NCI-H1105 (cell line): ENCODE measurements at places on chromosomes 5 and 9.

- no peak for DNase-seq
Measured at GRCh38 chr9:126671381-126671831, 57.7 kb downstream of the LMX1B start.

- DNase-seq = no peak
Measured at GRCh38 chr9:133163504-133164172, at the start of gene GBGT1. Gene GBGT1, minus strand, starts transcription at chr9:133163914. Its CDS starts 1,502 bp downstream, at chr9:133162412.

GRCh38 chr9:119280740-119281485 lies 88.3 kb downstream of the BRINP1 start:
- DNase-seq = no peak

- no peak for DNase-seq
Measured at GRCh38 chr9:137055385-137056364, 1.8 kb upstream of the ENTPD2 start.

- peak; percentile 6 for DNase-seq
Measured at GRCh38 chr5:139181322-139181730, 16.8 kb downstream of the SIL1 start.

DNA sequence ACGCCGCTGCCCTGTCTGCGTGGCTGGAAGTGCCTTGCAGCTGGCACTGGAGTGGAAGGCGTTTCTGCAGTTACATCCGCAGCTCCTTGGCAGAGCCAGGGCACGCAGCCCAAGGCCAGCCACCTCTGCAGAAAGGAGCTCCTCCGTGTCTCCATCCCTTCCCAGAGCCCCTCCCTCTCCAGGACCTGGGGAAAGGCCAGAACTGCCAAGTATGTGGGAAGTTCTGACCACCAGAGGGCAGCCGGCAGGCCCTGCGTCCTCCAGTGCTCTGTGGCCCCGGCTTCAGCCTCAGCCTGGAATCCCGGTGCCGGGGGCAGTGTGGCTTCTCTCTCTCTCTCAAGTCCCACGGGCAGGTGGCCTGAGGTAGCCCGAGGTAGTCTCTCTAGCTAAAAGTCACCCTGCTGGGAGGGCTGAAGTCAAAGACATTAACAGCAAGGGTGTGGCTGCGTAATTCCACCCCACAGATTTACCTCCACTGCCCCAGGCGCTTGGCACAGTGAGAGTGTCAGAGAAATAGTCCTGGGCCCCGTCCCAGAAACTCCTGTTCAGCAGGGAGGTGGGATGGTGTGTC lies 101.7 kb upstream of the FCN2 start:
- no peak for DNase-seq

DNA sequence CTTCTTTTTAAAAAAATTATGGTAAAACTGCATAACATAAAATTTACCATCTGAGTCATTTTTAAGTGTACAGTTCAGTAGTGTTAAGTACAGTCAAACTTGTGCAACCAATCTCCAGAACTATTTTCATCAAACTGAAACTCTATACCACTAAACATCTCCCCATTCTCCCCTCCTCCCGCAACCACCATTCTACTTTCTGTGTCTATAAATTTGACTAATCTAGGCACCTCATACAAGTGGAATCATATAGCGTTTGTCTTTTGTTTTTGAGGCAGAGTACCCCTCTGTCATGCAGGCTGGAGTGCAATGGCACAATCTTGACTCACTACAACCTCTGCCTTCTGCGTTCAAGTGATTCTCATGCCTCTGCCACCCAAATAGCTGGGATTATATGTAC lies 24.0 kb upstream of the EBF1 start:
- DNase-seq = no peak

- no peak for DNase-seq
Measured at GRCh38 chr9:133160742-133161546, 2.8 kb downstream of the GBGT1 start.
